ENCODE measurements at places on chromosomes 5 and 9.

DNA sequence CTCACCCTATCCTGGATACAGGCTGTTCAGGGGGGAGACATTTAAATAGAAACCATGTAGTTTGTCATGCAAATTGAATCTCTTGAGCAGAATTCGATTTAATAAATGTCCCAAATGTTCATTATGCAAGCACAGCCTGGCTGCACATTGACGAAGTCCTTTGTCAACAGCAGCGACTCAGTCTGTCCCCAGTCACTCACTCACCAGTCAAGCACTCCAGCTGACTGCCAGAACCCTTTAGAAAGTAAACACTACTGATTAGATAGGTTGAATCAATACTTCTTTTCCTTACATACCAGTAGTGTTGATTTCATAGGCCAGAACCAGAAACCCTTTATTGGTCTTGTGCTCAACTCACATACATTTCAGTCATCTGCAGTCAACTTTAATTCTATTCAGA, 27.5 kb downstream of the CDH6 start:
- no peak for DNase-seq

DNA sequence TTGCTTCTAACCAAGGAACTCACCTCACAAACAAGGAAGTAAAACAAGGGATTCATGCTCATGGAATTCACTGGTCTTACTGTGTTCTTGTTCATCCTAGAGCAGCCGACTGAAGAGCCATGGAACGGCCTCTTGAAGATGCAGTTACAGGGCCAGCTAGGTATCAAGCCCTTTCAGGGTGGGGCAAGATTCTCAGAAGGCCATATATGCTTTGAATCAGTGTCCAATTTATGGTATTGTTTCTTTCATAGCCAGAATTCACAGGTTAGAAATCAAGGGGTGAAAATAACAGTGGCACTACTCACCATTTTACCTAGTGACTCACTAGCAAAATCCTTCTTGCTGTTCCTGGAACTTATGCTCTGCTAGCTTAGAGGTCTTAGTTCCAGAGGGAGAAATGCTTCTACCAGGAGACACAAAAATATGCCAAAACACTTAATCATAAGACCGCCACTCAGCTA, 159.5 kb upstream of the CDH10 start:
- no peak for DNase-seq

DNA sequence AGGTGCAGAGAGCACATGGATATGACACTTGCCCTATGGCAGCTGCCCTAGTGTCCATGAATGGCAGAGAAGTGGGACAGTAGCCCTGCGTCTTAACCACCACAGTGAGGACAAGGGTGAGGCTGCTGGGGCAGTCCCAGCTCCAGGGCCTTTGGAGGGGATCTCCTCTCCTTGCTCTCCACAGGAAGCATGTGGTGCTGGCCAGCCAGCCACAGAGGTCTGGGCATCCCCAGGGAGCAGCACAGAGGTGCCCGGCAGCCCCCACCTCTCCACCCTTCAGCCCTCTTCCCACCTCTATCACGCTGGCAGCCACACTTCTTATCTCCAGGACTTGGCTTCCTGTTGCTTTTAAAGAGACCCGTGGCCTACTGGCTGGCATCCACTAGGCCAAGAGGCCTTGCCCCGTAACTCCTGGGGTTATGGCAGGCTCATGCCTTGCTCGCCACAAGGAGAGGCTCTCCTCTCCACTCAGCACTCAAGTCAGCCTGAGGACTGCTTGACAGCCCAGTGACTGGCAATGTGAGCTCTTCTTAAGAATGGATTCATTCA, 21.9 kb downstream of the CSF2 start:
- no peak for DNase-seq

GRCh38 chr5:178818094-178818493, 41.7 kb upstream of the ZNF354B start:
- DNase-seq = no peak

- no peak for DNase-seq
Measured at GRCh38 chr5:64273276-64273675, 107.6 kb downstream of the RNF180 start.

- no peak for DNase-seq
Measured at GRCh38 chr5:148866024-148866423, 39.6 kb downstream of the ADRB2 start.

All from cardiac septum (tissue), 1 donor.